NCI-H524 treated with DMSO at 0.1 percent for 48 hours (cell line): ENCODE measurements at places on chromosomes 6 and 20.

DNA sequence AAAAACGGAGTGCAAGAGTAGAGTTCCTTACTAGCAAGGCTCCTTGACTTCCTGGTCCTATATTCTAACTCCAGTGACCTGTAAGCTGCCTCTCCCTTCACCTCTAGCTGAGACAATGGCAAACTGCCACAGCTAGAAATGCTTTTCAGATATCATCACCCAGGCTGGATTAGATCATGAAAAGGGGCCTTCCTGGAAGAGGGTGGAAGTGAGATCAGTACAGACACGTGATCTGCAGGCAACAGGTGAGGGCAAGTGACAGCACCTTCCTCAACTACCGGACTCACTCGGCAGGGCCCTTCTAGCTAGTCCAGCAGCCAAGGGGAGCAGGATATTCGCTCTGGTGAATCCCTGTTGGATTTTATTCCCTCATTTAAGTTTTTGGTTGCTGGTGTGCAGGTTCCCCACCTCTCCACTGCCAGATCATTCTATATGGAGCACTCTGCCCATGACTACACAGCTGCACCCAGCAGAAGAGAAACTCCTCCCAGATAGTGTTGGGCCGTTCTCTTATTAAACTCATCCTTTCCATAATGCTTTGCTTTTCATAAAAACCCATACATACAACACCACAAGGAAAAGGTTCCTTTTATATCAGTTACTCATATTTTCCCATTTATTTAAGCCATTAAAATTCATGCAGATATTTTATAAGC is 26.4 kb upstream of the FAM83C start:
- no peak for DNase-seq

DNA sequence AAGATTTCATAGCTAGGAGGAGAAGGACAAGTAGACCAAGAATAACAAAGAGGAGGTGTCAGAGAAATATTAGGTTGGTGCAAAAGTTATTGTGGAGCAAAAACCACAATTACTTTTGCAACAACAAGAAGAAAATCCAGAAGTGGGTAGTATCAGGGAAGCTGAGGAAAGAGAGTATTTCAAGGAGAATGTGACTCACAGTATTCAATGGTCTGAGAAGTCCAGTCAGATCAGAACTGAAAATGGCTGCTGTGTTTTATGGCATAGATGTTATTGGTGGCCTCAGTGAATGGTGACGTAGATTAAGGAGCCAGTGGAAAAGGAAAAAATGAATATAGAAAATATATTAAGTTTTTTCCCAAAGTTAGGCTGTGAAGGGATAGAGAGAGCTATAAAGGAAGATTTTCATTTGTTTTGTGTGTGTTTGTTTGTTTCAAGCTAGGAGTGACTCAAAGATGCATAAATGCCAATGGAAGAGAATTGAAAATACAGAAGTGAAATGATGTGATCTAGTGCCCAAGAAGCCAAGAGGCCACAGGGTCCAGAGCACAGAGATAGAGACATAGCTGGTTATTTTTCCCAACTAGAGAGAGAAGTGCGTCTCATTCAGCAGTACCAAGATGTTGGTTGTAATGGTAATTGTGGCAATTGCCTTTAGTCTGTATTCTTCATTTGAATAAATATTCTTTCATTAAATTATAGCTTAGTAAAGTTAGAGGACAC is 112.8 kb downstream of the ADTRP start:
- DNase-seq, result no peak

DNA sequence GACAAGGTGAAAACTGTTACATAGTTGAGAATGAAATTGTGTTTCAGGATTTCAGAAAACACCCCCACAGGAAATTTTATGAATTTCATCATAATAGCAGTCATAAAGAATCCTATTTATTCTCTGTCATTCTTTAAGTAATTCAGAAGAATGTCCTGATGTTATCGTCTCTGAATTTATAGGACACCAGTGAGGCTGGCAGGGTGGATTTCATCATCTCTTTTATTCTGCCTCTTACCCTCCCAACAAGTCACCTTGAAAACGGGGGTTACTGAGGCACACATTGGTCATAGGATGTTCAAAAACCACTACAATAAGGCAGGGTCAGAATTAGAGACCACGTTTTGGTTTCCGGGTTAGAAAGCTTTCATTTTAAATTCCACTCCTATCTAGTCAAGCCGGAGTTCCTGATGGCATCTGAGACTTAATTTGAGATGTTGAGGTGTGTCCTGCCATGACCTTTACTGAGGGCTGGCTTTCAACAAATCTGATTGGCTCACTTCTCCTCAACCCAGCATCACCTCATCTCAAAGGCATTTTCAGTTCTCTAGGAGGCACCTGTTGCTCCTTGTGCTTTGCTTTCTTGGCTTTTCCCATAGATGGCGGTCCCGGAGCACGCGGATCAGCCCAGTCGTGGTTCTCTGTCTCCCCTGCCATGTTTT is 230.6 kb upstream of the SUPT3H start:
- DNase-seq, result no peak

- no peak for DNase-seq
These were observed 572.9 kb upstream of the NOX3 start for GRCh38 chr6:156028335-156029131.

DNA sequence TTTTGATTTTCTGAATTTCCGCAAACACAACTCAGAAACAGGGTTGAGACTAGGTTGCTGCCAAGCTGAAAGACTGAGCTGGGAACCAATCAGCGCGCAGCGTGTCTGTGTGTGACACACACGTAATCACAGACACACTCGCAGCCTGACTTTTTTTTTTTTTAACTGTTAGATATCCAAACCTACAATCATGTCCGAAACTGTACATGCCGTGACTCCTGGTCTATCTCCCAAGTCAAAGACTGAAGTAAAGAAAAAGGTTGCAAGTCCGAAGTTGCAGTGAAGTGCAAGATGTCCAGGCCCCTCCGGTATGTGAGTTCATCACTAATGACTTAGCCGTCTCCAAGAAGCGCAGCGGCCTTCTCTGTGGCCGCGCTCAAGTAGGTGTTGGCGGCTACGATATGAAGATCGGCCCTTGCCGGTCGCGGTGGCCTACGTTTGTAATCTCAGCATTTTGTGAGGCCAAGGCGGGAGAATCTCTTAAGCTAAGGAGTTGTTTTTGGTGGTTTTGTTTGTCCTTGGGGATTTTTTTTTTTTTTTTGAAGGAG is 108.2 kb downstream of the HFE start:
- no peak for DNase-seq

DNA sequence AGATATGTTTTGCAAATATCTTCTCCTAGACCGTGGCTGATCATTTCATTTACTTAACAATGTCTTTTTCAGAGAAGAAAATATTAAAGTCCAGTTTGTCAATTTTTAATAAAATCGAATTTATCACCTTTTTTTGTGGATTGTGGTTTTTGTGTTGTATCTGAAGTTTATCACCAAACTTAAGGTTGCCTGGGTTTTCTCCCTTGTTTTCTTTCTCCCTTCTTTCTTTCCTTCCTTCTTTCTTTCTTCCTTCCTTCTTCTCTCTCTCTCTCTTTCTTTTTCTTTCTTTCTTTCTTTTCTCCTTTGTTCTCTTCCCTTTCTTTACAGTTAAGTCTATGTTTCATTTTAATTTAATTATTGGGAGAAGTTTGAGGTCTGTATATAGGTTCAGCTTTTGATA is 68.7 kb downstream of the RNF182 start:
- no peak for DNase-seq

DNA sequence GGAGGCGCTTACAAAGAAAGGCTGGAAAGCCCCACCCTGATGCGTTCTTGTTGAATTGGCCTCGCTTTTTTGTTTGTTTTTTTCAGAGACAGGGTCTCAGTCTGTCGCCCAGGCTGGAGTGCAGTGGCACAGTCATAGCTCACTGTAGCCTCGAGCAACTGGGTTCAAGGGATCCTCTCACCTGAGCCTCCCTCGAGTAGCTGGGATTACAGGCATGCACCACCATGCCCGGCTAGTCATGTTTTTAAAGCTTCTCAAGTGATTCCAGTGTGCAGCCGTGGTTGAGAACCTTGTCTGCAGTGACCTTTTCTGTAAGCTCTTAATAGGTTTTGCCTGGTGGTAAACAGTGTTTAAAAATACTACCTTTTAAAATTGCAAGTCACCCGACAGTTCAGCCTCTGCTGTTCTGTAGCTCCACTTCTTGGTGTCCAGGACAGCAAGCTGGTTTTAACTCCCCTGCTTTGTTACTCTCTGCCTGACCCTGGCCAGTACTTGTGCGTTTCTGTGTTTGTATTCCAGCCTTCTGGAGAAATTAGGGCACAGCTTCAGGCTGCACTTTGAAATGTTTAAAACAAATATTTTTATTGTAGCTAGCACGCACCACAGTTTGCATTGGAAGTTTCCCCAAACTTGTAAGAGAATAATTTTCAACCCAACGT is 54.4 kb downstream of the KDM1B start:
- DNase-seq, result no peak

DNA sequence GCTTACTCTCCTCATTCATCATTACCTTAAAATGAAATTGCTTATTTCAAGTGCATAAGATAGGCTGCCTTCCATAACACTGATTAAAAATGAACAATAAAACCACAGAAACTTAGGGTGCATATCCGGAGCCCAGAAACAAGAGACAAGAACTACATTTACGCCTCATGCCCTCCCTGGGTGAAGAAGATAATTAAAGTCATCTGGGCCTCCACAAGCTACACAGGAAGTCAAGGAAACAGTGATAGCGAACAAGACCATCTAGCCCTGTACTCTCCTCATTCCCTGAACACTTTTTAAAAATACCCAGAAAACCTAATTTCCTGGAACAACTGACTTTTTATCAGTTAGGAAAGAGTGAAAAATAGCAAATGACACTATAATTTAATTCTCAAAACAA is 6.3 kb downstream of the SOD2 start:
- DNase-seq, result no peak

- no peak for DNase-seq
These were observed 71.7 kb downstream of the GRM4 start for GRCh38 chr6:34074064-34074742.

- no peak for DNase-seq
These were observed 63.5 kb downstream of the TBXT start for GRCh38 chr6:166104107-166104506.

- no peak for DNase-seq
These were observed at the start of gene LAMA4 for GRCh38 chr6:112253841-112254816. TSS of gene LAMA4 (minus strand) at chr6:112254567. CDS start at chr6:112254150, 417 bp downstream.

GRCh38 chr6:7879980-7880717 is 30.4 kb downstream of the TXNDC5 start:
- no peak for DNase-seq

DNA sequence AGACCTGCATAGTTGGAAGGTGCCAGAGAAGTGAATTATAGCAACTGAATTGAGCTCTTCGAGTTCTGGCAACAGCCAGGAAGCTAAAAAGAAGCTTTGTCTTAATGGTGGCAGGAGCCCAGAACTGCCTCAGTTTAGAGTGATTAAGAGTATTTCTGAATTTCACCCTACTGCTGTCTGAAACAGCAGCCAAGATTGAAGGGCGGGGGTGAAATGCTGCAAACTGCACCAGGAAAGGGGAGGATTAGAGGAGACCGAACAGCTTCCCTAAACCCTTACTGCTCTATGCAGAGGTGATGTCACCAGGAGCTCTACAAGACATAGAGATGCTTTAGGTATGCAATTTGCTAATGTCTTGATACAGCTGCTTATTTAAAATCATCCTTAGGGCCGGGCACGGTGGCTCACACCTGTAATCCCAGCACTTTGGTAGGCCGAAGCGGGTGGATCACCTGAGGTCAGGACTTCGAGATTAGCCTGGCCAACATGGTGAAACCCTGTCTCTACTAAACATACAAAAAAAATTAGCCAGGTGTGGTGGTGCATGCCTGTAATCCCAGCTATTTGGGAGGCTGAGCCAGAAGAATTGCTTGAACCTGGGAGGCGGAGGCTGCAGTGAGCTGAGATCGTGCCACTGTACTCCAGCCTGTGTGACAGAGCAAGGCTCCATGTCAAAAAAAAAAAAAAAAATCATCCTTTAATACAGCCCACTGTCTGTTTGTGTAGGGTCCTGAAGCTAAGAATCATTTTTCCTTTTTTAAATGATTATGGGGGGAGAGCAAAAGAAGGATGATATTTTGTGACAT is 91.7 kb upstream of the IYD start:
- DNase-seq, result no peak

DNA sequence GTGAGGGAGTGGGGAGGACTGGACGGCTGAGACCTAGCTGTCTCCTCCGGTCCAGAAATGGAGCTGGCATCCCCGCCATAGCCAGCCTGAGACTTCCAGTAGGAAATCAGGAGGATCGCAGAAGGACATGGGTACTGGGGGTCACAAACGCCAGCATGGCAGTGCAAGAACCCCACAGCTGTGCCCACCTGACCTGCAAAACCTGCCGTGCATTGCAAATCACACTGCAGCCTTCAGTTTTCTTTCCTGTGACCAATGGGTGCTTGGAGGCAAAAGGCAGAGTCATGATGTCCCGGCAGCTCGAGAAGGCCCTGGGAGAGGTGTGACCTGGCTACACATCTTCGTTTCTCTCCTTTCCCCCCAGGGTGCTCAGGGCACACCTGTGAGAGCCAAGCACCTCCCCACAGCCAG is 23.3 kb upstream of the PHACTR3 start:
- DNase-seq, result no peak

GRCh38 chr6:28371706-28372451 is 22.1 kb downstream of the ZKSCAN3 start:
- no peak for DNase-seq

GRCh38 chr6:106520711-106521401 is 108.4 kb downstream of the RTN4IP1 start:
- no peak for DNase-seq

GRCh38 chr6:1335367-1336037 is 23.6 kb downstream of the FOXQ1 start:
- no peak for DNase-seq

DNA sequence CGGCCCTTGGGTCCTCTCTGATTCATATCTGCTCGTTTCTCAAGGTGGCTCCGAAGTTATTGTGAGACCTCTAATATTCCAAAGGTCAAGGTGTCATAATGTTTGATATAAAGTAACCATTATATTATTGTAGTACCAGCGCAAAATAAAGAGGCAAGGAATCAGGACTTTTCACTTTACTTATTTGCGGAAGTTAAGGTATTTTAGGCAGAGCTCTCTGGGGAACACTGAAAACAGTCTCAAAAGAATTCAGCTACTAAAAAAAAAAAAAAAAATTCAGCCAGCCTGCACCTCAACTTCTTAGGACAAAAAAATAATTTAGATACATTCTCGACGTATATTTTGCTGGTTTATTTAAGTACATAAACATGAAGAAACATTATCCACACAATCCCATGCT is 2.4 kb downstream of the OSER1 start:
- DNase-seq, result no peak

- DNase-seq, result no peak
These were observed 185.4 kb downstream of the PLCB1 start for GRCh38 chr20:8317448-8317847.

DNA sequence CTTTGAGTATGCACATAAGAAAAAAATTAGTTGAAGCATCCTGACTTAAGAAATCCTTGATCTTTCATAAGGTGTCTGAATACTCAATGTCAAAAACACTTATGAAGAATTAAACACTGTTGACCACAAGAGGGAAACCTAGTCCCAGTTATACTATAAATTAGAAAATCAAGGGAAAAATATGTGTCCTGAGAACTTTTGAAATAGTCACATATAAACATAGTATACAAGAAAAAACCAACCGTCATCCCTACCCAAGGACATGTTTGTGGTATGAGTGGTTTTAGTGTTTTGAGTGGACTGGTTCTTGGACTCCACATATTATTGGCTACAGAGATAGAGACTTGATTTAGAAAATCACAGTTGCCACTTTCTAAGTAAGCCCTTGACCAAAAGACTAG is 7.6 kb upstream of the HLA-DRA start:
- DNase-seq, result no peak

GRCh38 chr6:31336896-31337496 is 20.0 kb downstream of the HLA-B start:
- no peak for DNase-seq

GRCh38 chr6:17429383-17430061 is 36.1 kb downstream of the CAP2 start:
- DNase-seq, result peak; percentile 93

- no peak for DNase-seq
These were observed 184.9 kb downstream of the GPX5 start for GRCh38 chr6:28710466-28711191.
